ENCODE measurements at places on chromosomes 5 and 9.

DNA sequence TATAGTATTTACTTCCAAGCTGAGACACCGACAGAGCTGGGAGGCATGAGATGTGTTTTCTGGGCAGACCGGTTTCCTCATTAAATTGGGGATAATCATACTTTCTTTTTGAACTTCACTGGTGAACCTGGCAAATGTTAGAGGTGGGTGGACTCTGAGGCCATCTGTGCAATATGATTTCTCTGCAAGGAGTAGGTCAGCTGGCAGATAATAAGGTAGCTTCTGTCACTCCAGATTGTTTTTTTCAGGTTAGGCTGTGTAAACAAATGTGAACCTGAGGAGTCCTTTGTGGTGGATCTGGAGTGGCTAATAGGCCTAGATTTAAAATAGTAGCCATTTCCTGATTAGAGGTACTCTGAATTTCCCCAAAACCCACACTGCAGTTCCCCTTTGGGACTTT is 75.4 kb upstream of the S1PR3 start:
- DNase-seq = no peak

- DNase-seq = peak; percentile 2
These were observed 101.0 kb downstream of the TMEM232 start for GRCh38 chr5:110625376-110625999.

DNA sequence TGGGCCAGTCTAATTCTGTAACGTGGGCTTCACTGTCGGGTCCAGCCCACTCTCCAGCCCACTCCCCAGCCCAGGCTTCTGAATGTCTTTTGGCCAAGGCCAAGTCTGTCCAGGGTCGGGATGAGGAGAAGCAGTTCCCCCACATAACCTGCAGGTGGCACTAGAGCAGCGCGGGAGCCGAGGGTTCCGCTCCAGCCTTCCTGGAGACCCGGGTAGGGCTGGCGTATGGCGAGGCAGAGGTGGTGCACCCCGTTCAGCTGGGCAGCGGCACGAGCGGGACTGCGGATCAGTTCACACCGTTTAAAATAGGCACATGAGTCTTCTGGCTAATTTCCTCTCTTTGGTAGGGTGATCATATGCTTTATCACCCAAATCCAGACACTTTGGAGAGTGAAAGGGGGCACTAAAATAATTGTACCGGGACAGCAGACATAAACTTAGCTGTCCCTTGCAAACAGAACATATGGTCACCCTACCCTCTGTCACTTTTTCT is 185.9 kb downstream of the MSX2 start:
- DNase-seq = no peak

DNA sequence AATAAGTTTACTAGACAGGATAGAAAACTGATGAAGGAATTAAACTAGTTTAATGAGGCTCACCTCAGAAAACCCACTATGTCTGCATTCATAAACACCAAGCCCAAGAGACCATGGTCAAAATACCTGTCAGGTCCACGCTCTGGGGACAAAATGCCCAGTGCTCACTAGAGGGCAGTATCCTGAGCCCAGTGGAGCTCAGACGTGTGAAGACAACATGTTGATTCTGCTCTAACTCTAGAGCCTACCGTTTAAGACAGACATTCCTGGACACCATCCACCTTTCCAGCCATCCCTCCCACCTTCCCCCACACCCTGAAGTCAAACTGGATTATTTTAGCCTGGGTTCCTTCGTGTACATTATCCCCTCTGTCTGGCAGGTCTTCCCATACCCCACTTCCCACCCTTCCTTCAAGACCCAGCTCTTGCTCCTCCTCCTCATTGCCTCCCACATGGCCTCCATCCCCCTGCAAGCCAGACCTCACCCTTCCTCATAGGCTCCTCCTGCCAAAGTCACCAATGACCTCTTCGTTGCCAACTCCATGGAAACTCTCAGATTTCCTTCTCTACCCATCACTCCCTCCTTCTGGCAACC is 142.3 kb upstream of the FSTL4 start:
- no peak for DNase-seq

DNA sequence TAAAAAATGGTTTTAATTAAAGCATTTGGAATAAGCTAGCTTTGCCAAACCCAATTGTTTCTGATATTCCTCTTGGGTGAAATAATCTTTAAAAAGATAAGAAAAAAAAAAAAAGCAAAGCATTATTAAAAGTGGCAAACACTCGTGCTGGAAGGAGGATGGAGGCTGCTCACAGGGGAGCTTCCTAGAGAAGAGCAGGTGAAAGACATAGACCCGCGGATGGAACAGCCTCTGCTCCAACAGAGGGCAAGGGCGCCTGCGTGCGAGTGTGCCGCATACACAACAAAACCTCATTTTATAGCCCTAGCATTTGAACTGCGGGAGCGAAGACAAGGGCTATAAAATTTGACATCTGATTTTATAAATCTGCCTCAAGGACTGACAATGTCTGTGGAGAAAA is 33.4 kb upstream of the SLC25A51 start:
- no peak for DNase-seq

GRCh38 chr5:128881502-128882018 is 83.7 kb upstream of the SLC27A6 start:
- DNase-seq = no peak

- no peak for DNase-seq
These were observed 16.0 kb upstream of the OR13C9 start for GRCh38 chr9:104633976-104634520.

DNA sequence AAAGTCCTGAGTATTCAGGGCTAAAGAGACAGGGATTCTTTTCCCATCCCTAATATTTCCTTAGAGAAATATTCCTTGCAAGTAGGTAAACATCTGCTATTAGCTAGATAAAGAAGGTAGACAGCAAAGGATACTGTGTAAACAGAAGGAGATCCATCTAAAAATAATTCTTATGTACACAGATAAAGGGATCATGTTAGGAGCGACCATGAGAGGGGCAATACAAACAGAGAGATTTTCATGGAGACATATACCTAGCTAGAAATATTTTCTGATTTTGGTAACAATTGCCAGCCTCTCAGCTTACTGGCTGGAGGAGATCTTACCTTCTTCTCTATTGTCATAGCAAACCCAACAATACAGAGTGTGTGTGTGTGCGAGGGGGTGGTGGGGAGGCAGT is 184.6 kb upstream of the DMAC1 start:
- no peak for DNase-seq

DNA sequence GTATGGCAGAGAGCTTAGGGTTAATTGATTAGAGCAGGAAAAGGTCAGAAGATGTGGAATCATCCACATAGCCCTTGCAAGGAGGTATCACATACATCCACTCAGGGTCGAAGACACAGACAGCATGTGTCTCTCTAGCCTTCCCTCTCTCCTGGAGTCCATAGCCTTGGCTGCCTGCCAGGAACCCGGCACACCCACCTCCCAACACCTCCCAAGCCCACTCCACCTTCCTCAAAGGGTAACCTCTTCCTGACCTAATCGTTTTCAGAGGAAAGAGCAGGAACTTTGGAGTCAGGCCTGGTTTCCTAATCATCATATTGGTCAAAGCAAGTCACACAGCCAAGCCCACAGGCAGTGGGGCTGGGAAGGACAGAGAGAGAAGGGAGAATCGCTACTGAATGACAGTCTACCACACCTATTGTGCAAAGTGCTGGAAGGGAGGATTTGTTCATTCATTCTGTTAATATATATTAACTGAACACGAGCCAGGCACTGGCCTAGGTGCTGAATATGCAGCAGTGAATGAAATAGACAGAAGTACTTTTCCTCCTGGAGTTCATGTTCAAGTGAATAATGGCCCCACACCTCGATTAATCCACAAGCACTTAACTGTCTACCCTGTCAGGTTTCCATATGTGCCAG is 107.8 kb downstream of the KCNIP1 start:
- DNase-seq = no peak

DNA sequence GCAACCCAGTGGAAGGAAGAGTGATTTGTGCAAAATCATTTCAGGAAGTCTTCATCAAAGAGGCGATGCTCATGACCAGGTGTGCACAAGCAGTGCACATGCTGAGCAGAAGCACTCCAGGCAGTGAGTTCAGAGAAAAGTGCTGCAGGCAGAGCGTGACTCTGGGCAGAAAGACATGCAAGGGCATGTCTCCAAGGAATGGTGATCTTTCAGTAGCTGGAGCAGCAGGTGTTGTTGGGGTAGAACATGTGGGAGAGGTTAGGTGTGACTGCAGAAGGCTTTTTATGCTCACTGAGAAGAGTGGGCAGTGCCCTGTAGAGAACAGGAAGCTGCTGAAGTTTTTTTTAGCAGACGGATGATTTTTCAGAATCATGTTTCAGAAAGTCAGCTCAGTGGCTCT is 545.4 kb upstream of the TLE4 start:
- DNase-seq = no peak

GRCh38 chr5:175466700-175467318 is 11.6 kb upstream of the SFXN1 start:
- no peak for DNase-seq

DNA sequence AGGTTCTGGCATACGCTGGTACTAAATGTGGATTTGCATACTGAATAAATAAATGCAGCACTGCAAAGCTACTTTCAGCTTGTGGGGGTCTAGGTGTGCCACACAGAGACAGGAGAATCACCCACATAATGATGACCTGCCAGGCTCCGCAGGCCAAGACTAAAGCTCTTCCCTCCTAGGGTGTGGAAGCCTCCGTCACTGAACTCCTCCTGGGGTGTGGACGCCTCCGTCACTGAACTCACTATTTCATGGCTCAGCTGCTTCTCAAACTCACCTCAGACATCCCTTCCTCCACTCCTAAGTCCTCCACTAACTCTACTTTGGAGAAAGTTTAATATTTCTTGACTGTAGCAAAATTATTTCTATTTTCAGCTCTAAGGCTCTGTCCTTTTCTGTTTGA is 65.3 kb upstream of the GOLPH3 start:
- no peak for DNase-seq

GRCh38 chr5:73447530-73448462 is 781 bp downstream of the FOXD1 start:
- no peak for DNase-seq

GRCh38 chr9:83327323-83327722 is 210.9 kb downstream of the FRMD3 start:
- DNase-seq = no peak

GRCh38 chr5:67030289-67031056 is 166.1 kb downstream of the CD180 start:
- no peak for DNase-seq

GRCh38 chr9:89528540-89528939 is 30.6 kb upstream of the SEMA4D start:
- DNase-seq = no peak

DNA sequence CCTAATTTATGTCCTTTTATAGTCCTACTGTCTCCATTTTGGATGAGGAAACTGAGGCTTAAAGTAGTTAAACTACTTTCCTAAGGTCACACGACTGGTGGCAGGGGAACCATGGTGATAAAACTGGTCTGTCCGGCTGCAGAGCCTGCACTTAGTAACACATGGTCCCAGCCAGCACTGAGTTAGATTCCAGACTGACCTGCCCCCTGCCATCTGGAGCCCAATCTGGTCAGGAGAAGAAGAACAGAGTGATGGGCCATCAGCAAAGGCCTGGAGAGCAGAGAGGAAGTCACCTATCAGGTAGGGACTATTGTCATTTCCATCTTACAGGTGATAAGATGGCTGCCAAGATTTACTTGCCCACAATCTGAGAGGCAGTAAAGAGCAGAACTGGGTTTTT is 86.6 kb upstream of the SLC25A48 start:
- no peak for DNase-seq

DNA sequence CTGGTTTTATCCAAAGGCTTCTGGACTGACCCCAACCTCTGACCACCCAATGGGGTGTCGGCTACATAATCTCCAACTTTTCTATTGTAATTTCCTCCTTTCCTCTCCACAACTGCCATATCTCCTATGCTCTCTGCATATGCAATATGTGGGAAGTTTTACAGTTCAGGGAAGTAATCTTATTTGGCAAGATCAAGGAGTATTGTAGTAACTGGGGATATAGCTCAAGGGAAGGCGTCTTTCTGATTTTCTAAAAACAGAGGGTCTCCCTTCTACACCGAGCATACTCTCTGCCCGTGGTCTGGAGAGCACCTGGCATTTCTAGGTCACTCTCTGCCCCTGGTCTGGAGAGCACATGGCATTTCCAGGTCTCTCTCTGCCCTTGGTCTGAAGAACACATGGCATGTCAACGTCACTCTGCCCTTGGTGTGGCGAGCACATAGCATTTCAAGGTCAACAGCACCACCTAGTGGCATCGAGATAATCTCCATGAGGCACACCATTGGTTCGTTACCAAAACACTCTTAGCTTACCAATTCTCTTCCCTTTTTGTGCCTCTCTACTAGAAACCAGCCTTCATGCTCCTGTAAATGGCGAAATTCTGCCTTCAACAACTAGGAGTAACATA is 616.4 kb upstream of the NUDT12 start:
- DNase-seq = peak; percentile 21

GRCh38 chr9:104200456-104200994 is 106.4 kb downstream of the SMC2 start:
- DNase-seq = no peak

GRCh38 chr5:132261881-132262845 is 4.7 kb downstream of the PDLIM4 start:
- DNase-seq = no peak

DNA sequence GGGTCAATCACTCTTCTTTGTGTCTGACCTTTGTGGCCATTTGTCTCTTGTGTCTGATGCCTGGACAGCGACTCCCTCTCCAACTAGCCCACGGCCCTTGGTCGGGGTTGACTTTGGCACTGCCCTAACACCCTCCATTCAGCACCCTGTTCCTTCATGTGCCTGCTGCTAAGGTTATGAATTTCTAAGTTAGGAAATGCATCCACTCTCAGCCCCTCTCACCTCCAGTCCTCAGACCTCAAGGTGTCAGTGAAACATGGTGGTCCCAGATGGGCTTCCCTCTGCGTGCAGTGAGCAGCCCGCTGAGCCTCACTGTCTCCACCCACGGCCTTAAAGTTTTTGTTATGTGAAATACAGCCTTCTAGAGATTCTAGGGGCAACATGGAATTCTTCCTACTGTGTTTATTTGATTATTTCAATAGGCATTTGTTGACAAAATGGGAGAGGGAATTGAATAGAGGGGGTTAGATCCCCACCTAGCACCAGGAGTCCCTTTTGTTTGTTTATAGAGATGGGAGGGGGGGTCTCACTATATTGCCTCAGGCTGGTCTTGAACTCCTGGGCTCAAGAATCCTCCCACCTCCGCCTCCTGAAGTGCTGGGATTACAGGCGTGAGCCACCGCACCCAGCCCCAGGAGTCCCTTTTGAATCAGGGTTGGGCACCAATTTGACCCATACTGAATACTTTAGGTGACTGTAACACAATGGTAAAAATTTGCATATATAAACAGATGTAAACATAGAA is 1.6 kb upstream of the GLIPR2 start:
- DNase-seq = no peak

DNA sequence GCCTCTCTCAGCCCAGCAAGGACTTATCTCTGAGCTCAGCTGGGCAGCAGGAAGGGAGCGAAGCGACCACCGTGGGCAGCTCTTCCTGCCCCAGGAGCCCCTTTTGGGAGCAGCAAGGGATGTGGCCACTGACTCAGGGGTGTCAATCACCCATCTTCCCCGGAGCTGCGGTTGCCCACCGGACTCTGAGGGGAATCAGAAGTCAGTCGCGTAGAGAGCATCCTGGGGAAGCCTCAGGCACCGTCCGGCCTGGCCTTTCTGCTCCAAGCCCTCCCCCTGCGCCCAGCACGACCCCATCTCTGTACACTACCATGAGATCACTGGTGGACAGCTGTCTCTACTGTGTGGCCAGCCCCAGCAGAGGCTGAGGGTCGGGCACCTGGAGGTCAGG is 24.6 kb downstream of the GFI1B start:
- DNase-seq = no peak

- no peak for DNase-seq
These were observed 652.2 kb upstream of the RGMB start for GRCh38 chr5:98121036-98121936.
